ENCODE measurements at places on chromosomes 16 and 17.

GRCh38 chr17:20141198-20141972 is 132.2 kb downstream of the SPECC1 start:
- DNase-seq = no peak

DNA sequence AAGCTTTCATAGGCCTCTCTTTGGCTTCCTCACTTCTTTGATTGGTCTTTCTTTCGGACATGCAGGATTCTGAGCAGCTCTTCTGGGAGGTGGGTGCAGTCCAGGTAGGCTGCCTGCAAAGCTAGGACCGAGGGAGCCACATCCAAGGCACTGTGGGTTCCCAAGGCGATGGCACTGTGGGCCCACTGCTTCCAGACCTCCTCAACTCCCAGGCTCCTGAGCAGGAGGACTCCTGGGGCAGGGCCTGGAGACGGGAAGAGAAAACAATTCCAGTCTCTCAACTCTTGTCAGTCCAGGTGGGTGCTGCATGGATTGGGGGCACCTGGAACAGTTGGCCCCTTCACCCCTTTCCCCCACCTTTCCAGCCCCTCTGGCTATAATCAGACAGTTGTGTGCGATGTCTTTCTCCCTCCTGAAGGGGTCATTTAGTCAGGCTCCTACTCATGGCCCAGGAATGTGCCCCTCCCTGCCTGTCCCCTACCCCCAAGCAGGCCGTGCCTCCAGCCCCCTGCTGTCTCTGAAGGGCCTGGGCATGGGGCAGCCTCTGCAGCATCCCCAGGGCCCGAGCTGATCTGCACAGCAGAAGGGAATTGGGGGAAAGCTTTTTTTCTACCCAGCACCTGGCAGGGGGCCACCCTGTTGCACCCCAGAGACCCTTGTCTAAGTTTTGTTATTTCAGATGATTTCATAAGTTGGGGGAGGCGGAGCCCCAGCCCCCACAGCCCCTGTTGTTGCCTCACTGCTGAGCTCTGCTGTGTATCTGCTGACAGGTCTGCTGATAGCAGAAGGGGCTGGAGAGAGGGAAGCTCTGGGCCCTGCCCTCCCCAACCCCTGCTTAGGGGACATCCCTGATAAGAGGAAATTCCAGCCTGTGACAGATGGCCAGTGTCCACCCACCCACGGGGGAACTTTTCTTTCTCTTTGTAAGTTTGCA is 330.3 kb downstream of the SEC14L1 start:
- no peak for DNase-seq

GRCh38 chr16:22375963-22376640 is 1.7 kb upstream of the CDR2 start:
- no peak for DNase-seq

DNA sequence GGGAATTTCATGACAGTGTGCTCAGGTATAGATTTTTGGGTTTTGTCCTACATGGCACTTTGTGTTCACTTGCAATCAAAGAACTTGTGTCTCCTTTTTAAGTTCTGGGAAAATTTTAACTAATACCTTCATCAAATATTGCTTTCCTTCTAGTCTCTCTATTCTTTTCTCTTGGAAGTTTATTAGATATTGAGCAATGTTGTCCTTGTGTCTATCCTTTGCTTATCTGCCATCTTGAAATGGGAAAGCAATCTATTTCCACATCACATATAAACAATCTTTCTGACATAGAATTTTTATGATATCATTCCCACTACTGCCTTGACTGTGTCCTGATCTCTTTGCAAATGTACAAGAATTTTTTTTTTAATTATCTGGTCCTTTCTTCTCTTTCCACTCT is 4.4 kb upstream of the ABCA9 start:
- DNase-seq = no peak

GRCh38 chr17:33135691-33136090 is 144.0 kb downstream of the SPACA3 start:
- no peak for DNase-seq

DNA sequence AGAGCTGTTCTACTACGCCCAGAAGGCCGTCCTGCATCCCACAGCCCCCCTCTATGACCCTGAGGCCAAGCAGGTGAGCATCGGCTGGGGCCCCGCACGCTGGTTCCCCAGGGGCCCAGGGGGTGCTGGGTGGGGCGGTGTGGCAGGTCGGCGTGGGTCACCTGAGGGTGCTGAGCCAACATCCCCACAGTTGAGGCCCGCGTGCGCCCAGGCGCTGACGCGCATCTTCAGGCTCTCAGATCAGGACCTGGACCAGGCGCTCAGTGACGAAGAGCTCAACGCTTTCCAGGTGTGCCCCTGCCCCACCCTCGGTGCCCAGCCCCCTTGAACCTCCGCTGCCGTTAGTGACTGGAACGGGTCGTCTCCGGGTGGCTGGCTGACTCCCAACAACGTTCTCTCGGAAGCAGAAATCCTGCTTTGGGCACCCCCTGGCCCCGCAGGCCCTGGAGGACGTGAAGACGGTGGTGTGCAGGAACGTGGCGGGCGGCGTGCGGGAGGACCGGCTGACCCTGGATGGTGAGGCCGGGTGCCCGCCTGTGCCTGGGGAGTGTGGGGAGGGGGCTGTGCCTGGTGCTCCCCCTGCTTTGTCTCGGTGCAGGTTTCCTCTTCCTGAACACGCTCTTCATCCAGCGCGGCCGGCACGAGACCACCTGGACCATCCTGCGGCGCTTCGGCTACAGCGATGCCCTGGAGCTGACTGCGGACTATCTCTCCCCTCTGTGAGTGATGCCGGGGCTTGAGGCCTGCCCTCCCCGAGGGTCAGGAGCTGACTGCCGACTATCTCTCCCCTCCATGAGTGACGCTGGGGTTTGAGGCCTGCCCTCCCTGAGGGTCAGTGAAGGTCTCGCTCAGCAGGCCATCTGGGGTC is 2.8 kb downstream of the RHOT2 start:
- DNase-seq = no peak

GRCh38 chr17:34582185-34582900 is 3.0 kb downstream of the TMEM132E start:
- DNase-seq = no peak

DNA sequence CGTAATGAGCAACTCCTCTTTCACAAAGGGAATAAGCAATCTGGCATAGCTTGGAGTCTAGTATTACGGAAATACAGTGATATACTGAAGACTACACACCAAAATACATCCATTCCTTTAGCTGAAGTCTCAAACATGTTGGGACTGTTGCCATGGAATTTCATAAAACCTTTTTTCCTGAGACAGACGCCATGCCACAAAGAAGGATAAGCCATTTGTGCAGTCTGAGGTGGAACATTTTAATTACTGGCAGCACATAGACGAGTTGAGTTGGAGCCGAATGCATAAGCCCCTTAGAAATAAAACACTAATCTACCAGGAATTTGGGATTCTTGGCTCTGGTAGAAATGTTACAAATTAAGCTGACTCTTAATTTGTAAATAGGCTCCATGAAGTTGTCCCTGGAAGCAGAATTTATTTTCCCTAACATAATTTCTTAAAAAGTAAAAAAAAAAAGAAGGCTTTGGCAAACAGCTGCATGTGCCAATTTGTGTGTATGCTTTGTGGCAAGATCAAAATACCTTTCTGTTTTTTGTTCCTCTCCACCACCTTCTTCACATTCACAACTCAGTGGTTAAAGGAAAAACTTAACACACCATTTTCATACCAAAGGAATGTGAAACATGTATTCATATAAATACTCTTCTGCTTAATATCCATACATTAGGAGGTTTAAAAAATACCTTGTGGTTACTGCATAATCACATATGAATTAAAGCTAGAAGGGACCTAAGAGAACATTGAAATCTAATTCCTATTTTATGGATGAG is 25.5 kb downstream of the GRB7 start:
- DNase-seq = no peak

GRCh38 chr16:85090873-85091521 is 21.3 kb downstream of the CIBAR2 start:
- DNase-seq = no peak

DNA sequence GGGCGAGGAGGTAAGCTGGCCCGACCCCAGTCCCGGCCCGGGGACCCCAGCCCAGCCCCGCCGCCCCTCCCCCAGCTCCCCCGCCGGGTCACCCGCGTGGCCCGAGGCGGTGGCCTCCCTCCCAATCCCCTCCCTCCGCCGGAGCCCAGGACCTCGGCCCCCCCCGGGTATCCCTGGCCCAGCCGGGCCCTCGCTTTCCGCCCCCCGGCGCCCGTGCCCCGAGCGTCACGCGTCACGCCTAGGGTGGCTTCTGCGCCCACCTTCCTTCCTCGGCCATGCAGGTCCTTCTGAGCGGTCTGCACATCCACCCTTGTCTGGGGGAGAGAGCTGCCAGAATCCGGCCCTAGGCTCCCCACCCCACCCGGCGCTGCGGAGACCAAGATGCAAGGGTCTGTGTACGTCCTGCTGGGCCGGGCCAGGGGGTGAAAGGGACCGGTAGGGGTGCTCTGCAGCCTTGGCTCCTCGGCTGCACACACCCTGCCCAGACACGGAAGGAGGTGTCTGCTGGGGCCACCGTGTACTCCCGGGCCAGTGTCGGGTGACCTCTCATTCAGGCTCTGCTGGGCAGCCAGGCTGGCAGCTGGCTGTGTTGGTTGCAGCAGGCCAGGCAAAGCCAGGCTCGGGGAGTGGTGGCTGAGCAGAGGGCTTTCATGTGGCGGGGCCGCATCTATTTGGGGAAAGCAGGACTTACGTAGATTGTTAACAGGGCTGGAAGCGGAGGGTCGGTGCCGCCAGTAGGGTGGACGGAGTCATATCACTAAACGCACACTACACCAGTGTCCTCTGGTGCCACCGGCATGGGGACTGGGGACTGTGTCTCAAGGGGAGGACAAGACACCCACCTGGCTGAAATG is 754 bp downstream of the RAB11FIP4 start:
- peak; percentile 32 for DNase-seq

DNA sequence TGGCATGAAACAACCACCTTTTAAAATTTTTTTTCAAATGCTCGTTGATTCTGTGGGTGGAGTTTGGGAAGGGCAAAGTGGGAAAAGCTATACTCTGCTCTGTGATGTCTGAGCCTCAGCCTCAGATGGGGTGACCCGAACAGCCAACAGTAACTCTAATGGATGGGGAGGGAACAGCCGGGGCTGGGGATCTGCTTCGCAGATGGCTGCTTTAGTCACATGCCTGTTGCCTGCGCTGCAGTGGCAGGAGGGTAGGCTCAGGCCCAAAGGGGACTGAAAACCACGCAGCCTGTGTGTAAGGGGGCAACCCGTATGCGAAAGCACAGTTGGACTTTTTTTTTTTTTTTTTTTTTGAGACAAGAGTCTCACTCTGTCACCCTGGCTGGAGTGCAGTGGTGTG is 14.9 kb upstream of the MAPK3 start:
- no peak for DNase-seq

DNA sequence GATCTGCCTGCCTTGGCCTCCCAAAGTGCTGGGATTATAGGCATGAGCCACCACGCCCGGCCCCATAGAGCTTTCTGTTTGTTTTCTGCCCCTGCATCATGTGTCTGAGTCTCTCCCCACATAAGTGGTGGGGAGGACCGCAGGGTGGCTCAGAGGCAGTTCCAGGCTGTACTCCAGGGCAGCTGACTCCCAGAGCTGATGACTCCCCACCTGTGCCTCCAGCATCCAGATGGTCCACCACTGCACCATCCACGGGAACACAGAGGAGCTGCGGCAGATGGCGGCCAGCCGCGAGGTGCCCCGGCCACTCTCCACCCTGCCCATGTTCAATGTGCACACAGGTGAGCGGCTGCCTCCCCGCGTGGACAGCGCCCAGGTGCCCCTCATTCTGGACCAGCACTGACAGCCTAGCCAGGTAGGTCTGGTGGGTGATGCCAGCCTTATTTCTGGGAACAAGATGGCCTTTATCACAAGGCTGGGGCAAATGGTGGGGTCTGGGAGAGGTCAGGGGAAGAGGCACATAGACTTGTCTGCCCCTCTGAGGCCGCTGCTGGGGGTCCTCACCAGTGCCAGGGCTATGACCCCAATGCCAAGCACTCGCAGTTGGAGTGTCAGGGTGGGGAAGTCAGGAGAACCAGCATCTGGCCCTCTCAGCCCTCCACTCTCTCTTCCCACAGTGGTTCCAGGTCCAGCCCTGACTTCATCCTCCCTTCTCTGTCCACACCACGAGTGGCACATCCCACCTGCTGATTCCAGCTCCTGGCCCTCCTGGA is 9.4 kb downstream of the SGCA start:
- no peak for DNase-seq

DNA sequence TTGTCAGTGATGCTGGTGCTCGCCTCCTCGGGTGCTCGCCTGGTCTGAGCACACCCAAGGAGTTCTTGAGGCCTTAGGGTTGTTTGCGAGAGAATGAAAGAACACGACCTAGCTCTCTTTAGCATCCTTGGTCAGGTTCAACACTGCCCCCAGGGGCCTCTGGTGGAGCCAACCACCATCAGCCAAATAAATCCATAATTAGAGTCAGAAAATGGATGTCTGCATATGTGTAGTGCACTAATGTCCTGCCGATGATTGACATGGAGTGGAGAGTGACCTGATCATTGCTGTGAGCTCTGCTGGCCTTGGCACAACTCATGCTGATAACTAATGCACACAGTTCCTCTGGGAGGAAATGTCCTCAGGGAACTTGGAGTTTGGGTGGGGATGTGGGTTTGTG is 8.2 kb upstream of the STH start:
- DNase-seq = no peak

- no peak for DNase-seq
Observed at GRCh38 chr17:67027031-67027628, 17.2 kb upstream of the CACNG1 start.

GRCh38 chr17:18963126-18964017 is 11.4 kb downstream of the SLC5A10 start:
- DNase-seq = no peak

DNA sequence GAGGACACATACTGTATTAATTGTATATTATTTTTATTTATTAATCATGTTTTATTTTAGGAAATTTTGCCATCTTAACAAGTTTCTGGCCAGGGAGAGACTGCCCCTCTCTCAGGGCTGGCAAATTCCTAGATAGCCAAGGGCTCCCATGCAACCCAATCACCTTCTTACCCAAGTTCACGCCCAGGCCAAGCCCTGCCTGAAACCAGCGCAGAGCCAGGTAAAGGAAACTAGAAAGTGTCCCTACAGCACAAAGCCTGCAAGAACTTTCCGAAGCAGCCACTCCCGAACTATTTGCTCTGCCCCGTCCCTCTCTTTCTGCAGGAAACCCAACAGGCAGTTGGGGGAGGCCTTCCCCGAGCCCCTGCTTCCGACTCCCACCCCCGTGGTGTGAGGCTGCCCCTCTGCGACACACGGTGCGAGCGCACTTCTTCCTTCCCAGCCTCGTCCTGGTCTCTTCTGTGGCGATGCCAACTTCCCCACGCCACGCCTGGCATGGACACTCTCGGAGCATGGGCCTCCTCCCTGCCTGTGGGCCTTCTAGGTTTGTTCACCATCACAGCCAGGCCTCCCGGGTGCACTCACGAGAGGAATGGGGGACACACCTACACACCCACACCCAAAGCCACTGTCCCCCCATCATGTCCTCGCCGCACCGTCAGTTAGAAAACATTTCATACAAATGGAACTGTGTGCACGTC is 100.4 kb downstream of the ZNF778 start:
- no peak for DNase-seq

Measured in midbrain (tissue), 1 donor.